Activated CD8-positive, alpha-beta memory T cell treated with anti-CD3 and anti-CD28 coated beads for 24 hours (primary cell): ENCODE measurements at places on chromosomes 3 and 15.

GRCh38 chr3:84717894-84718293 lies 240.9 kb upstream of the CADM2 start:
- no peak for DNase-seq

DNA sequence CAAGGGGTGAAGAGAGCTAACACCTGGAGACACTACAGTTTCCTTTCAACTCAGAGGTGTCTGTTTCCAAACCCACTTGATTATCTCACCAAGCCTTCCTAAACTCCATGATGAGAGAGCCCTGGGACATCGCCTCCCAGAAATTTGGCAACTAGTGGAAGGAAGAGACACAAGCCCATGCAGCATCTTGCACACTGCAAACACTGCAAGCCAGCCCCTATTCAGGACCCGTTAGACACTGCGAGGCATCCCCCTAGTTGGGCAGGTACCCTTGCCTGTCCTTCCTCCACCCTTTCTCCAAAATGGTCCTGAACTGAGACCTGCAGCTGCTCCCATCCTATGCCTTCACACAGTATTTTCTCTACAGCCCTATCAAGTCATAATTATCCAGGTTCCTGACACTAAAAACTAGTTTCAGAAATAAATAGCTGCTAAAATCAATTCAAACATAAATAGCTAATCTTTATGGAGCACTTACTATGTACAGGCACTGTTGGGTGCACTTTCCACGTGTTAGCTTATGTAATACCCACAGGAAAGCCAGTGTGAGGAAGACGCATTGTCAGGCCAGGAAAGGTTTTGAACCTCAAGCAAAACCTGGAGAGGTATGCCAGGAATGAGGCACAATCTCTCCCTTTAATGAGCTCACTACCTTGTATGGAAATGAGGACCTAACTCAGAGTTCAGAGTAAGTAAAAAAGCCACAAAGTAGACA lies 2.8 kb downstream of the MAGI1 start:
- no peak for DNase-seq

DNA sequence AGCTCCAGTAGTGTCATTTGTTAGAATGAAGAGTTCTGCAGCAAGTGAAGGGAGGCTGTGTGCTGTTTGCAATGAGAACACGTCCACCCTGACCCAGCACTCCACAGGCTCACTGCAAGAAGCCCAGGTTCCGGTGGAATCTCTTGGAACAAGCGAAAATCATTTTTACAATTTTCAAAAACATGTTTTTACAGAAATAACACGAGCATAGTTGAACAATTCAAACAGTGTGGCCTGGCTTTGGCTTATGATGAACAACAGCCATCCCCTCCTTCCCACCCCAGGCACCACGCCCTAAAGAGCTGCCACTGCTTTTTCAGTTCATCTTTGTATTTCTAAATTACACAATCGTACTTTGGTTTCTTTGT lies 59.5 kb upstream of the KY start:
- no peak for DNase-seq

DNA sequence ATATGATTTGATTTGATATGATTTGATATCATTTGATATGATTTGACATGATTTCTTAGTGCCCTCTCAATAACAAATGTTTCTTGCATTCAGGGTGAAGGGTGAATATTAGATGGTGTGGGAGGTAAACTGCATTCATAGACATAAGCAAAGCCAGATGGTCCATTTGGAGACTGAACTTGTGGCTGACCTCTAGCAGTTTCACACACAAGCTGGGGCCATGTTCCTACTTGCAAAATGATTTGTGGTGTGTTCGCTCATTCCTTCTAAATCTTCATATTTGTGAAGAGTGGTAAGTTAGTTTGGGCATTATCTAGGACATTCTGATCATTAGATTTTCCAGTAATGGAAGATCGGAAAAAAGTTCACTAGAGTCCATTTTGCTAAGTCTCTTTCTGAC lies 40.5 kb upstream of the CCR4 start:
- no peak for DNase-seq

DNA sequence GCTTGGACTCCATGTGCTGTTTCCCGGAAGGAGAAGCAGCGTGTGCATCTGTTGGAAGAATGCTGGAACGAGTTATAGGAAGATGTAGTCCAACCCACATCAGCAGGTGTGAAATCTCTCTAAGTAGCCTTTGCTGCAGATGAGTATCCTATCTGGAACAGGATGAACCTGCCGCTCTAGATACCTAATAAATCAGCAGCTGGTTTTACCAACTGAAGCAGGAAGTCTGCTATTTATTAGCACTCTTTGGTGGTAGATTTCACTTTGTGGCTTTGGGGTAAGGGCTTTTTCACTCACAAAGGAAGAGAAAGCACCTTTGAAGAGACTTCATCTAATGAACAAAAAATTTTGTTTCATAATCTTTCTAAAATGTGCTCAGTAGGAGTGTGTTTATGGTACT lies 66.4 kb downstream of the DCUN1D1 start:
- DNase-seq, result no peak

- DNase-seq, result no peak
These were observed 172.3 kb upstream of the TPM1 start for GRCh38 chr15:62870216-62870615.

GRCh38 chr15:67901922-67902321 lies 62.1 kb upstream of the RNU6-1 start:
- no peak for DNase-seq

DNA sequence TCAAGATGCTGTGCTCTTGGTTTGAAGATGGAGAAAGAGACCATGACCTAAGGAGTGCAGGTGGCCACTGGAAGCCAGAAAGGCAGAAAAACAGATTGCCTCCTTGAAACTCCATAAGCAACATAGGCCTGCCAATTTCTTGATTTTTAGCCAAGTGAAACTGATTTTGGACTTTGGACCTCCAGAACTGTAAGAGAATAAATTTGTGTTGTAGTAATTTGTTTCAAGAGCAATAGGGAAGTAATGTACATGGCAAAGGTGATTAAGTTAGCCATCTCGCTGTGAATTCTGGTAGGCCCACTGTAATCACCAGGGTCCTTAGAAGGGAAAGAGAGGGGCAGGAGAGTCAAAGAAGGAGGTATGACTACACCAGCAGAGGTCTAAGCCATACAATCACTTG lies 238.8 kb downstream of the CNTN3 start:
- no peak for DNase-seq
